ENCODE measurements at places on chromosomes 2 and 18. TPM values are rescaled to one million over a fixed set of nuclear protein-coding genes. Genes with fewer than 3 reads are reported as not detected.

SPC25 gene
- 0.27 TPM for total RNA-seq

WBP1 gene
- total RNA-seq: 61.7 TPM

MOGAT1 gene
- not detected for total RNA-seq

DNA sequence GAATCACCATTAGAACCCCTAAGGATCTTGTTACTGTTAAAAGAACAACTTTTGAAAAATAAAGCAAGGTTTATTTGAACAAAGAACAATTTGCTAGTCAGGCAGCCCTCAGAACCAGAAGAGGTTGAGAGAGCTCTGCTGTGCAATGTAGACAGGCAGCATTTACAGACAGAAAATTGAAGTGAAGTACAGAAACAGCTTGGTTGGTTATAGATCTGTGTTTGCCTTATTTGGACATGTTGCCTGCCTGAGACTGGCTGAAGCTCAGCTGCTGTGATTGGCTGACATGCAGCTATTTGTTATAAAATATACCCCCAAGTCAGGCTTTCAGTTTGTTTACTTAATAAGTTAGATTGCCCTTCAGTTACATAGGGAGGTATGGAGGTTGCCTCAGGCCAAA is 12.5 kb downstream of the MSTN start:
- DNase-seq: no peak
- no peak overlapping the region for H3K27ac ChIP-seq
- peaks cover 4% of the 10 kb centered on the region for H3K36me3 ChIP-seq
- H3K27me3 ChIP-seq: peaks cover 18% of the 10 kb centered on the region

- peaks cover 17% of the 10 kb centered on the region for H3K4me1 ChIP-seq
- H3K27ac ChIP-seq: peak overlapping the region; percentile 70
- peaks cover 15% of the 10 kb centered on the region for H3K36me3 ChIP-seq
These were observed 7.5 kb downstream of the COPS8 start for GRCh38 chr2:237092920-237093781.

GRCh38 chr18:49072940-49073339 is 122.2 kb upstream of the SMAD7 start:
- no peaks in the 10 kb centered on the region for H3K36me3 ChIP-seq
- no peak overlapping the region for H3K4me3 ChIP-seq
- H3K4me1 ChIP-seq: peaks cover 3% of the 10 kb centered on the region
- no peak for DNase-seq
- H3K27ac ChIP-seq: no peak overlapping the region

DNA sequence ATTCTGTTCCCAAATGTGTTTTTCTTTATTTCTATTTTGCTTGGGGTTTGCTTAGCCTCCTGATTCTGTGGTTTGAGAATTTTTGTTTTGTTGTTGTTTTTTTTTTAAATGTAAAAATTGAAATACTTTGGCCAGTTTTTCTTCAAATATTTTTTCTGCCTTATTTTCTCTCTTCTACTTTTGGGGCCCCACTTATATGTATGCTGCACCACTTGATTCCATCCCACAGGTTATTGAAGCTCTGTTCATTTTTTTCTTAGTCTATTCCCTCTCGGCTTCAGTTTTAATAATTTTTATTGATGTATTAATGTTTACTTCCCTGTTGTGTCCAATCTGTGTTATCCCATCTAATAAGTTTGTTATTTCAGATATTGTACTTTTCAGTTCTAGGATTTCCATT is 17.7 kb upstream of the VIT start:
- no peaks in the 10 kb centered on the region for H3K36me3 ChIP-seq
- H3K27ac ChIP-seq: no peak overlapping the region
- no peak for DNase-seq
- peaks cover 6% of the 10 kb centered on the region for H3K4me1 ChIP-seq
- H3K4me3 ChIP-seq: no peak overlapping the region

GRCh38 chr2:19837235-19837766 is 64.5 kb downstream of the TTC32 start:
- H3K27ac ChIP-seq: no peak overlapping the region
- H3K27me3 ChIP-seq: peaks cover 28% of the 10 kb centered on the region
- H3K4me1 ChIP-seq: peaks cover 5% of the 10 kb centered on the region
- H3K36me3 ChIP-seq: no peaks in the 10 kb centered on the region
- no peak overlapping the region for H3K4me3 ChIP-seq

DNA sequence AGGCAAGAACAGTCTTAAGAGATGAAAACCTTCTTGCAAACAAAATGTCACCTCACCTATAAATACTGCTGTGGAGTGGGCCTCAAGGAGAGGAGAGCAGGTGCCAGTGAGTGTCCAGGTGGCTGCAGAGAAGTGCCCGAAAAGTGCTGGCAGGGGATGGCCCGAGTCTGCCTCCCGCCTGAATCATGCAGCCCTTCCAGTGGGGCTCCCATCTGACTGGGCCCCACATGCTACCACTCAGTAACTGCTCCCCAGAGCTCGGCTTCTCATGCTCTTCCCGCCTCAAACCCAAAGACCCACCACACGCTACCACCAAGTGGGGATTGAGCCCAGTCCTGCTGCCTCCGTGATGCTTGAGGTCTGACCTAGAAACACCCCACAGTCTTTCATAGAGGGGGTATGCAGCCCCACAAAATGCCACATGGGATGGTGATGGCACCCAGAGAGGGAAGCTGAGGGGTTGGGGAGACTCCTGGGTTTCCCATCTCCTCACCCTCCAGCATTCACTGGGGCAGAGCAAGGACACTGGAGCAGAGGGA is 7.4 kb downstream of the HS6ST1 start:
- no peak for DNase-seq
- H3K36me3 ChIP-seq: no peaks in the 10 kb centered on the region
- H3K27ac ChIP-seq: no peak overlapping the region
- H3K4me1 ChIP-seq: peaks cover 29% of the 10 kb centered on the region
- no peaks in the 10 kb centered on the region for H3K27me3 ChIP-seq
- no peak overlapping the region for H3K4me3 ChIP-seq

DNA sequence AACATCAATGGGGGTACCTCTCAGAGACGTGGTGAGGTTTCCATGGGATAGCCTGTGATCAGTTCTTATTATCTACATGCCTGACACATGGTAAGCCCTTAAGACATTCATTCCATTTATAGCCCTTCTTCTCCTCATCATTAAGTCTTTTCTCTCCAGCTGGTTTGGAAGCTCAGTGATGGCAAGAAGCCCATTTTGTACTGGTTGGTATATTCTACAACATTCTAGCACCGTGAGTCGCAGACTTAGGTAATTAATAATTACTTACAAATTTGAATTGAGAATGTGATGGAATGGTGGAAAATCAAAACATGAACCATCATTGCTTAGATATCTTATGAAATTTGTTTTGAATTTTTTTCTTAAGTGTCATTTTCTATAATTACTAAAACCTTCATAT is 472.6 kb downstream of the DLGAP1 start:
- H3K4me1 ChIP-seq: peaks cover 7% of the 10 kb centered on the region
- H3K36me3 ChIP-seq: no peaks in the 10 kb centered on the region
- no peak overlapping the region for H3K27ac ChIP-seq
- DNase-seq: no peak
- no peak overlapping the region for H3K4me3 ChIP-seq
- H3K27me3 ChIP-seq: no peaks in the 10 kb centered on the region

DNA sequence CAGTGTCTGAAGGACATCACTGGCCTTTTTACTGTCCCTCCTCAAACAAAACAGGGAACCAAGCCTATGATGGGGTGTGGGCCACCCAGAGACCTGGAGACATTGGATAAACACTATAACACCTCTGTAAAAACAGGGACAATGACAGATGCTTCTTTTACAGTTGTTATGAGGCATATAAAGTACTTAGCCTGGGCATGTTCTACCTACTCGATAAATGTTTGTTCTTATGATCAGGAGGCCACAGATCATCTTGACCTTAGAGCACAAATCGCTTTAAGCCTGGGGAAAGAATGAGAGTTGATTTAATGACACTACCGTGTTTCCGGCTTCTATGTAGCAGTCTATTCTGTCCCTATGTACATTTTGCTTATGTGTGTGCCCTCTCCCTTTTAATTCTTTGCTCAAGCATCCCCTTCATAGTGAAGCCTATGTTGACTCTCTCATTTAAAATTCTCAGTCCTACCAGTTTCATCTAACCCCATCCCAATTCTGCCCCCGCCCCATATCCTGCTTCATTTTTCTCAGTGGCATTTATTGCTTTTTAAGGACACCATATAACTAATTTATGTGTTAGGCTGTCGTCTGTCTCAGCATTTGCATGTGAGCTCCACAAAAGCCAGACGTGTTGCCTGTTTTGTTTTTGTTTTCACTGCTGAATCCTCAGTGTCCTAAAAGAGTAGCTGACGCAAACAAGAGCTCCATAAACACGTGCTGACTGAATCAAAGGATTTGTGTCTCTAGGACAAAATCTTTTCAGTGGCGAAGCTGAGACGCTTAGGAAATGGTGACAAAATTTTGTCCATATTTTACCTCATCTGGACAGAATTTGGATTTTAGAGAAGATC is 182.3 kb upstream of the ST6GAL2 start:
- H3K4me3 ChIP-seq: no peak overlapping the region
- H3K27ac ChIP-seq: no peak overlapping the region
- no peaks in the 10 kb centered on the region for H3K4me1 ChIP-seq
- DNase-seq: no peak
- H3K36me3 ChIP-seq: no peaks in the 10 kb centered on the region
- no peaks in the 10 kb centered on the region for H3K27me3 ChIP-seq

DNA sequence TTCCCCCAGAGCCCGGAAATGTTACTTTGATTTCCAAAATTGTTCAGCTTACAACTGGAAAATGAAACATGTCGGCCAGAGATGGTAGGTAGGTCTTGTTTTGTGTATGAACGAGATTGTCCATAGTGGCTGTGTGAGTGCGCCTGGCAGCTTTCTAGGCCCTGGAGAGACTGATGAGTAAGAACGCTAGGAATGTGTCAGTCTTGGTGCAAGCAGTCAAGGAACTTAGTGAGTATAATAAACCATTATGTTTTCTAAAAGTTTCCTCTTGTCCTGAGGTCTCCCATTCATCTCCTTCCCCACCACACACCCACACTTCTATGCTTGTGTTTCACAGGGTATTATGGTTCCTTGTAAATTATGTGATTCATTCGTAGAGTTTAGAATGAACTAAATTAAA is 234.2 kb downstream of the CDH2 start:
- H3K4me3 ChIP-seq: no peak overlapping the region
- no peaks in the 10 kb centered on the region for H3K27me3 ChIP-seq
- H3K4me1 ChIP-seq: no peaks in the 10 kb centered on the region
- no peaks in the 10 kb centered on the region for H3K36me3 ChIP-seq
- no peak overlapping the region for H3K27ac ChIP-seq

DNA sequence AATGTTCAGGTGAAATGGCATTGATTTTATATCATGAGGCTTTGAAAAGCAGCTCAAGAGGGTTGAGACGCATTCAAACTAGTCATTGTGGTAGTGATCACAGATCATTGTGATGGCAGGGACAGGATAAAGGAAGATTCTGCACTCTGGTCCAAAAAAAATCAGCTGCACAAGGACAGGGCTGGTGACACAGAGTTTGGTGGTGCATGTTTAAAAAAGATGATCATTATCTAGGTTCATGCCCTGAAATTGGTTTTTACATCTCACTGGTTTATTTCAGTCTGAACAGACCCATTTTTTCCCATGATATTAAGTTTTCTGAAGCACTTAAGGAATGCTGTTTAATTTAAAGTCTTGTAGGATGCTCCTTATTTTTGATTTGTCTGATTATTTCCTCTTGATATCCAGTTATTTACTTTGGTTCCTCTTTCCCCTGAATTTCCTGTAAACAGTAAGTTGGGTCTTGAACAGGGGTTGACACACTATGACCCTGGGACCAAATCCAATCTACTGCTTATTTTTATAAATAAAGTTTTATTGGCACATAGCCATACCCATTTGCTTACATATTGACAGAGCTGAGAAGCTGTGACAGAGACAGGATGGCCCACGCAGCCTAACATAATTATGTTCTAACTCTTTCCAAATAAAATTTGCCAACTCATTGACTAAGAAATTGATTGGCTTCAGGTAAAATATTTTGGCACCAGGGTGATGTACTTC is 98.4 kb downstream of the UPP2 start:
- peaks cover 2% of the 10 kb centered on the region for H3K36me3 ChIP-seq
- H3K27me3 ChIP-seq: peaks cover 25% of the 10 kb centered on the region
- no peak overlapping the region for H3K27ac ChIP-seq
- no peaks in the 10 kb centered on the region for H3K4me1 ChIP-seq

GRCh38 chr2:9767656-9768281 is 75.5 kb upstream of the TAF1B start:
- H3K4me3 ChIP-seq: no peak overlapping the region
- H3K4me1 ChIP-seq: peaks cover 35% of the 10 kb centered on the region
- H3K27ac ChIP-seq: peak overlapping the region; percentile 34

GRCh38 chr2:165462443-165462842 is 7.1 kb upstream of the CSRNP3 start:
- H3K36me3 ChIP-seq: no peaks in the 10 kb centered on the region
- H3K4me3 ChIP-seq: no peak overlapping the region
- H3K27ac ChIP-seq: no peak overlapping the region
- no peaks in the 10 kb centered on the region for H3K27me3 ChIP-seq

DNA sequence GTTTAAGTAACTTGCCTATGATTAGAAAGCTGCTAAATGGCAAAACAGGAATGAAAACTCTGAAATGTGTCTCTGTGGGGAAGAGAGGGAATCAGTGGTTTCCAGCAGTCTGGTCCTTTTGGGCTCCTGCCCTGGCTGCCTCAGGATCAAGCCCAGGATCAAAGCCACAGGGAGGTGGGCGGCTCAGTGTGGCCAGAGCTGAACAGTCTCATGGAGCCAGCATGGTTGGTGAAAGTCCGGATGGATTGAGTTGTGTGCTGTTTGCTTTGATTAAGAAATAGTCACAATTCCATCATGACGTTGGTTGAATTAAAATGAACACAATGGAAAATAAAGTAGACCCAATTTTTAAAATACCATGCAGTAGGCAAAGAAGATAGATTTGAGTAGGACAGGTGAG is 344.2 kb downstream of the LPIN1 start:
- H3K4me3 ChIP-seq: no peak overlapping the region
- H3K27me3 ChIP-seq: peaks cover 4% of the 10 kb centered on the region
- no peak overlapping the region for H3K27ac ChIP-seq
- DNase-seq: no peak
- H3K36me3 ChIP-seq: no peaks in the 10 kb centered on the region

GRCh38 chr2:161825429-161825828 is 201.2 kb downstream of the SLC4A10 start:
- peaks cover 5% of the 10 kb centered on the region for H3K27me3 ChIP-seq
- no peak overlapping the region for H3K4me3 ChIP-seq
- peaks cover 3% of the 10 kb centered on the region for H3K4me1 ChIP-seq
- H3K36me3 ChIP-seq: no peaks in the 10 kb centered on the region
- no peak overlapping the region for H3K27ac ChIP-seq

DNA sequence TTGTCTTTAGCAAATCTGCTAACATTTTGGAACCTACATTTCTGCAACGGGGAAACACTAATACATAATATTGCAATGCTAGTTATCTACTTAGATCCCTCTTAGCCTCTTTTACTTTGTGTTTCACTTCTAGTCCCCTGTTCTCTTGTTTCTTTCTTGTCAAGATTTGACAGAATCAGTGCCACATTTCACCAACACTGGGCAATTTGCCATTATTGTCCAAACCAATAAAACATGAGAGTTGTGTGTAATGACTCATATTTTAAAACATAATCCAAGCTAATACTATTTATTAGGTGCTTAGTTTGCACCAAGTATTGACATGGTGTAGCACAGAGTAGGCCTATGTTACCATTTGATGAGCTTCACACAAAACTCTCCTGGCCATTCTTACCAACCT is 33.7 kb upstream of the ACVR1C start:
- H3K27me3 ChIP-seq: no peaks in the 10 kb centered on the region
- H3K4me1 ChIP-seq: no peaks in the 10 kb centered on the region
- DNase-seq: no peak
- H3K4me3 ChIP-seq: no peak overlapping the region

- H3K4me1 ChIP-seq: peaks cover 7% of the 10 kb centered on the region
- no peaks in the 10 kb centered on the region for H3K36me3 ChIP-seq
- no peak overlapping the region for H3K4me3 ChIP-seq
- DNase-seq: no peak
These were observed 32.2 kb upstream of the MTIF2 start for GRCh38 chr2:55301277-55301676.

- H3K27ac ChIP-seq: no peak overlapping the region
- peaks cover 9% of the 10 kb centered on the region for H3K36me3 ChIP-seq
- H3K4me1 ChIP-seq: peaks cover 23% of the 10 kb centered on the region
These were observed 66.9 kb downstream of the ACVR1 start for GRCh38 chr2:157809212-157809611.

All from T-helper 17 cell (primary cell).